ENCODE measurements at places on chromosomes 1 and 21.

DNA sequence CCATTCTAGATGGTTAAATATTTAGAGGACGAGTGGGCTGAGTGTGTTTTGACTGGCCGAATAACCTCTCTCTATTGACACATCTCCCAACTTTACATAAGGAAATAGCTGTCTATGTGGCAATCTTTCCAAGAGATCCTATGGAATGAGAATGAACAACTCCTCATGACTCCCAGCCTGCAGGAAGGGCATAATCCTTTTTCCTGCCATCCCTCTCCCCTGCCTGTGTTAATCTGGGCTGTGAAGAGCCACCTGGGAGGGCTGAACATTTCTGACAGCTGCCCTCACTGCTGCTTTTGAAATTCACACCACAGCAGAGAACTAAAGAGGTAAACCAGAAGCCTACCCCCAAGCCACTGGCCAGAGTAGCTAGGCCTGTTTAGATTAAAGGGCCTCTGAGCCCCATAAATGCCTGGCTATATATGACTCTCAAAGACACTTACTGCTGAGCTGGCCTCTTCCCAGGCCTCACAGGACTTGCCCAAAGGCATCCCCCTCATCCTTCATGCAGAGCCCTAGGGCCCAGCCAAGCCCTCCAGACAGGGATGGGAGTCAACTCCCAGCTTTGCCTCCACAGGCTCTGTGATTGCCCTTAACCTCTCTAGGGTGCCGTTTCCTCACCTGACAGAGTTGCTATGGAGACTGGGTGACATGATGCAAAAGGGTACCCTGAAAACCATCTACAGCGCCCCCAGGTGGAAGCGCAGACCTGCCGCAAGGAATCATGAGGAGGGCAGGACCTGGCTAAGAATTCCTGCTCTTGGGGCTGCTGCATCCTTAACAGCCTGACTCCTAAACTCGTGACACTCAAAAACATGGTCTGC, 42.0 kb upstream of the LDLRAP1 start:
- DNase-seq = peak; percentile 91

GRCh38 chr21:20729376-20729775, 268.8 kb upstream of the NCAM2 start:
- DNase-seq = peak; percentile 23

DNA sequence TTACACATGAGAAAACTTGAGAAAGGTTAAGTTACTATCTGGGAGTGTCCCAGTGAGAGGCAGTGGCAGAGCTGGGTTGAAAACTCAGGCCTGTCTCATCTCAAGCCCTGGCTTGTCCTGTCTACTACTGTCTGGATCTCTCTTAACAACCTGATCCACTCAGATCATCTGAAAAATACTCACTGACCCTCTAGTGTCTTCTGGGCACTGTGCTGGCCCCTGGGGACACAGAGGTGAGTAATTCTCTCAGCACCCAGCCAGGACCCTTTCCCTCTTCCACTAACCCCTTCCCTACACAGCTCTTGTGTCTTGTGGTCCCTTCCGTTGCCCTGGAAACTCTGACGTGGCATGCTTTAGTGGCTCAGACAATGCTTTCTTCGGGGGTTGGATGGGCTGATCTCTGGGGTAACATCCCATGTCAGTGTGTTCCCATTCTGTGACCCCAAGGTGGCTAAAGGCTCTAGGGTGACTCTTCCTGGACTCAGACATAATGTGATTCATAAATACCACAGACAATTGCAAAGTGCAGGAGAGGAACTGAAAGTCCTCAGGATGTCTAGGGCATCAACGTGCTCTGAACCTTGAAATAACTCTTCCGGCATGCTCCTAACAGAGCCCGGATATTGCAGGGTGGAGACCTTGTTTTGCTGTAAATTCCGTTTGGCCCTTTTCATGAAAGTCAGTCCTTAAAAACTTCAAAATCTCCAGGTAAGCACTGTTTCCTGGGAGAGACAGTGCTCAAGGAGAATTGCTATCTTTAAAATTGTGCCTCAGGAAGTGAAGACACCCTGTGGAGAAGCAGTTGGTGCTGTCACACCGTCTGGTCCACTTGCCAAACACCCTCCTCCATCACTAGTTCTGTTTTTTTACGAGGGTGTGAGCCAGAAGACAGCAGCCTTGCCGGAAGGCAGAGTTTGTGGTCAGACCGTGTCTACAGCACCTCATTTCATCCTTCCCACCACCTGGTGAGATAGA, 4.0 kb downstream of the SHISAL2A start:
- no peak for DNase-seq

- peak; percentile 91 for DNase-seq
These were observed 52.7 kb upstream of the GRHL3 start for GRCh38 chr1:24266398-24266941.

GRCh38 chr1:190102757-190103326, 374.8 kb downstream of the BRINP3 start:
- no peak for DNase-seq

DNA sequence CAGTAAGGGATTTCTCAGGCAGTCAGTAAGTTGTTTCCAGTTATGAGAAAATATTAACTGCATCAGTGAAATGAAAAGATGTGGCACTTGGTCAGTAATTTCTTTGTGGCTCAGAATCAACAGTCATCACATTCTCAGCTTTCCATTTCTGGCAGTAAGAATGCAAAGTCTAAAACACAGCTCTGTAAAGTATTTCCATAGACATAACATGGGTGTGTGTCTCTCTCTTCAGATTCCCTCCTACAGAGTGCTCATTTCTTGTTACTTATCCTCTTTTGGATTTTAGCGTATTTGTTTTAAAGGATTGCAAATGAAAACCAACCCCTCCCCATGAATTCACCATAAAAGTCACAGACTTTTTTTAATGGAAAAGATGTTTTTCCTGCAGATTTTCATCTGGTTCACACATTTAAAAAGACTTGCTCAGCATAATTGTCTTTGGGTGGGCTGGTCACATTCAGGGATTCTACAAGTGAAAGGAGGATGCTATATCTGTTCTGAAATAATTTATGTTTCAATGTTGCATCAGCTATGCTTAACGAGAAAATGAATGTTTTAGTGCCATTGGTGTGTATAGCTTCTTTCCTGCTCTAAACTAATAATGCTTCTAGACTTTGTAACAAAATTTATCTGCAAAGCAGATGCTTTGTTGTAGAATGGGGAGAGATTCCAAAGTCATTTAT, 34.6 kb upstream of the CD55 start:
- peak; percentile 83 for DNase-seq

GRCh38 chr1:209249280-209249670, 334.2 kb upstream of the CAMK1G start:
- DNase-seq = no peak

GRCh38 chr21:36628761-36629460, 70.0 kb upstream of the SIM2 start:
- DNase-seq = no peak

GRCh38 chr1:68363339-68363738, 86.4 kb downstream of the RPE65 start:
- no peak for DNase-seq

DNA sequence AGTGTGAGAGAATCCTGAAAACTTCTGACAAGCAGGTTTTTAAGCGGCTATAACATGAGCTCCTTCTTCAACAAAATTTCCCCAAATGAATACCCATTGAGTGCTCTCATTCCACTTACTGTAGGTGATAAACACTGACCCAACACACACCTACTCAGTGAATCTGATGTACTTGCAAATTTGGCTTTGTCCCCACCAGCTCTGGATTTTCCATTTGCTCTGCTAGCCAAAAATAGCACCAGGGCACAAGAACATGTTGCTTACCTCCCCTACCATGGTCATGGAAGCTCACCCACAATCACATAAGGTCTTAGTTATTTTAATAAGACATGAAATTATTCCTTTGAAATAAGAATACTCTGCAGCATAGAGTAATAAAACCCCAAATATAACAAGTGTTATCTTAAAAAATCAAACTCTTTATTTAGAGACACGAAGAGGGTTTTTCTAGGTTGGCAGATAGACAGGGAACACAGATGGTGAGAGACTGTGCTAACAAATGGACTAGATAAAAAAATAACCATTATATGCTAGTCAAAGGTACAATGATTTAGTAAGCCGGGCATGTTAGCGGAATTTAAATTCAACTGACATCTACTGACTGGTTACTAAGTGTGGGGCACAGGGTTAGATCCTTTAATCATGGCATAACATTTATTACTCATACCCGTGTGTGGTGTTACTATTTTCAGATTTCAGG, 291.9 kb downstream of the KCNH1 start:
- DNase-seq = no peak

GRCh38 chr1:12166834-12167492, at the start of gene TNFRSF1B:
Gene TNFRSF1B, plus strand, starts transcription at chr1:12166991. Its CDS starts 101 bp downstream, at chr1:12167092.
- DNase-seq = peak; percentile 40

- DNase-seq = no peak
These were observed 12.0 kb upstream of the HNRNPU start for GRCh38 chr1:244876228-244876910.

DNA sequence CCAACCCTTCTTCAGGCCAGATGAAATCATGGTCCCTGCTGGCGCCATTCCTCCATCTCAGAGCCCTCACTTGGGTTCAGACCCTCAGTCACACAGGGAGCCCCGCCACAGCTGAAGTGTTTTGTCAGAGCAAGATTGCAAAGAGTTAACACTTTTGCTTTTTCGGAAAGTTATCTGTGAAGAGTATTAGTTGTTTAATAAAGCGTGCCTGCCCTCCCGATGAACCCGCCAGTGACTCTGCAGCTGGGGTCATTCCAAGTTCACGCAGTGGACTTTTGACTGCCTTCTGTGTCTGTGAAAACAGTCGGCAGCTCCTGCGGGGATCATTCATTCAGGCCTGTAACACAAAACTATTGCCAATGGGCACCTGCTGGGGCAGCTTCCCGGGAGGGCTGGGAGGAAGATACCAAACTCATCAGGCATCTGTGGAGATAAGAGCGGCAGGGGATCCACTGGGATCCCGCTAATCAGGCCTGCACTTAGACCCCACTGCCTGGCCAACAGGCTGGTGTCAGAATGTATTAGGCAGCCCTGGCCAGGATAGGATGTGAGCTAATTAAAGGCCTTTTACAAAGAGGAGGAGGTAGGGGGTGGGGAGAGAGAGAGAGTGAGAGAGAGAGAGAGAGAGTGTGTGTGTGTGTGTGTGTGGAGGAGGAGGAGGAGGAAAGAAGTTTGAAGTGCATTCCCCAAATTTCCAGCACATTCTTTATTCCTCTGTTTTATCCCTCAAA, 184.5 kb downstream of the DHRS3 start:
- peak; percentile 54 for DNase-seq

DNA sequence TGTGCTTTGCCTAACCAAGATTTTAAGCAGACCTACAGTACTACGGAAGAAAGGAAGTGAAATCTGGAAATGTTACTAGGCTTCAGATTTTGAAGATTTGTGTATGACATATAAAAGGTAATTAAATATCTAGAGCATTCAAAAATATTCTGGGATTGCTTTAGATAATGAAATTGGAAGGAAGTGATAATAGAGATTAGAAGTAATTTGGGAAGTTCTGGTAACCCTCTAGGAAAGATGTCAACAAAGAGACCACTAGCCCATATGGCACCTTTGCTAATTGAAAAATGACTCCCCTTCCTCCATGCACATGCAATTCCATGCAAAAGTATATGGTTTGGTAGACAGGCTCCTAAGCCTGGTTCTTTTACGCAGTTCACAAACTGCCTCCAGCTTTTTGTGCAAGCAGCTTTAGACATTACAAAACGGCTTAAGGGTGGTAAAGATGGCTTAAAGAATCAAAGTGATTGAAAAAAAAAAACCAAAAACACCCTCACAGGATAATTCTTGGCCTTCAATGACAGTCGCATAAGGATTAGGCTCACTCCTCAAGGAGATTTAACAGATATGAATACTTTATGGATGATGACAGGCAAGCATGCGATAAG, 81.8 kb downstream of the LRRC7 start:
- DNase-seq = no peak

- DNase-seq = no peak
These were observed 564.3 kb upstream of the NEGR1 start for GRCh38 chr1:72846476-72847278.

DNA sequence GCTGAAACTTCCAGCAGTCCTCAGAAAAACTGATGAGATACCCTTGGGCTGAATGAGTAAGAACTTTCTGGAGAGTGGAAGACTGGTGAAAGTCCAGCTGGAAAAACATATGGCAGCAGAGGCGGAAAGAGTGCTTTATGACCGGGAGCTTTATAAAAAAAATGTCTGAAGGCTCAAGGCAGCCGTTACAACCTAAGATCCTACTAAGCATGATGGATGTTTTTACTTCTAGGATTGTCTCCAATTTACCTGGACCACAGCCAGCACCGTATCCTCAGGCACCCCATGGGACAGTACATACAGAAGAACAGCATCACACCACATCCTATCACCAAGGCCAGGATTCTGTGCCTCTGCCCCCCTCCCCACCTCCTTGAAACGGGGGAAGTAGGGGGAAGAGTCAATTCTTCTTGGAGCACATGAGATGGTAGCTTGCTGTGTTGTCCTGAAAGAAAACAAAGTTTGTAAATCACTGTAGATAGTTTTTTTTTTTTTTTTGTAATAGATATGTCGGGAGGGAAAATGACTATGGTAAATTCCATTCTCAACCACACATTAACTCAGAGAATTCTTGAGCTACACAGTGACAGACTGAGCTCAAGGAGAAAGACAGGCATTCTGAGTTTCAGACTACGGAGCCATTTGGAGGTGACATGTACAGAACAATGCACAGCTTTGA, 11.8 kb upstream of the IRF2BP2 start:
- DNase-seq = peak; percentile 92

GRCh38 chr1:235601104-235601503, 48.5 kb downstream of the GNG4 start:
- DNase-seq = no peak

DNA sequence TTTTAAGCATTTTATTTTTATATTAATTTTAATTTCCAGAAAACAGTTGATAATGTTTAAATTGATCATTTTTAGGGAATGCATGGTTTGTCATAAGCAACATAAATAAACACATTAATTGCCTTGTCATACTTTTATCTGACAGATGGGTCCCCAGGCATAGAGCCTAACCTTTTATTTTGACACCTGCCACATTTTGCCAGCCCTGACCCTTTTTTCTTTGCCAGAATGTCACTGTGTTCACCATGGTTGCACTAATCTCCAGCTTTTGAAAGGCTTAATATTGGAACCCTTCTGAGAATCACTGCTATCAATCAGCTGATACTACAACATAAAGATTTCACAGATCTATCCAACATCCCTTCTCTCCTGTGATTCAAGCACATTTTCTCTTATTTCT, 56.0 kb upstream of the DPYD start:
- no peak for DNase-seq

DNA sequence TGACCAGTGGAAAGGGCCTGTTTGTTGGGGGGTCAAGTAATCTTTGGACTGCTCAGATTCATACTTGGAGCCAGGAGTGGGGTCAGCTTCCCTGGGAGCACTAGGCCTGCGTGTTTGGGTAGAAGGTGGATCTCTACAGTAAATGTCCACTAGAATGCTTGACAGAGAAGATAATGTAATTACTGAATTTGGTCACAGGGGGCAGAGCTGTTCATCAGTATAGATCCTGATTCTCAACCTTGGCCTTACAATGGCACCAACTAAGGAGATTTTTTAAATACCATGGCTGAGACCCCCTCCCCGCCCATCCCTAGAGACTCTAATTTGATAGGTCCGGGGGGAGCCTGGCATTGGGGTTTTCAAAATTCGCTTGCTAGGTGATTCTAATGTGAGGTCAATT, 217.5 kb upstream of the PLXNA2 start:
- no peak for DNase-seq
